ENCODE measurements at places on chromosomes 7 and 10.
A peak's percentile ranks its signal among the peaks of the same experiment; 100 is the strongest.

DNA sequence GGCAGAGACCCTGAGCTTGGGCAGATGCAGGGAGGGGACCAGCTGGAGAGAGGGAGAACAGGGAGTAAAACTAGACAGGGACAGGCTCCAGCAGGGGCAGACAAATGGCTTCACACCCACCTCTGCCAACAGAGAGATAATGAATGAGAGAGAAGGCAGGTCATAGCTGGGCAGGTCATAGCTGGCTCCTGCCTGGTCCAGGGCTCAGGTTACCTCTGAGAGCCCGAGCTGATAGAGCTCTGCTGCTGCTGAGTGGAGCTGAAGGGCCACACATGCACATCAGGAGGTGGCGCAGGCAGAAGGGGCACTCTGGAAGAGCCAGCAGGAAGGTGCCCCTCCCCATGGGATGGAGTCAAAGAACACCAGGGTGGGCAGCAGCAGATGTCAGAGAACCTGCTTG is 154.2 kb downstream of the GFRA1 start:
- no peak overlapping the region for H3K4me3 ChIP-seq
- no peak overlapping the region for H3K27ac ChIP-seq
- no peaks in the 10 kb centered on the region for H3K27me3 ChIP-seq
- no peaks in the 10 kb centered on the region for H3K4me1 ChIP-seq

DNA sequence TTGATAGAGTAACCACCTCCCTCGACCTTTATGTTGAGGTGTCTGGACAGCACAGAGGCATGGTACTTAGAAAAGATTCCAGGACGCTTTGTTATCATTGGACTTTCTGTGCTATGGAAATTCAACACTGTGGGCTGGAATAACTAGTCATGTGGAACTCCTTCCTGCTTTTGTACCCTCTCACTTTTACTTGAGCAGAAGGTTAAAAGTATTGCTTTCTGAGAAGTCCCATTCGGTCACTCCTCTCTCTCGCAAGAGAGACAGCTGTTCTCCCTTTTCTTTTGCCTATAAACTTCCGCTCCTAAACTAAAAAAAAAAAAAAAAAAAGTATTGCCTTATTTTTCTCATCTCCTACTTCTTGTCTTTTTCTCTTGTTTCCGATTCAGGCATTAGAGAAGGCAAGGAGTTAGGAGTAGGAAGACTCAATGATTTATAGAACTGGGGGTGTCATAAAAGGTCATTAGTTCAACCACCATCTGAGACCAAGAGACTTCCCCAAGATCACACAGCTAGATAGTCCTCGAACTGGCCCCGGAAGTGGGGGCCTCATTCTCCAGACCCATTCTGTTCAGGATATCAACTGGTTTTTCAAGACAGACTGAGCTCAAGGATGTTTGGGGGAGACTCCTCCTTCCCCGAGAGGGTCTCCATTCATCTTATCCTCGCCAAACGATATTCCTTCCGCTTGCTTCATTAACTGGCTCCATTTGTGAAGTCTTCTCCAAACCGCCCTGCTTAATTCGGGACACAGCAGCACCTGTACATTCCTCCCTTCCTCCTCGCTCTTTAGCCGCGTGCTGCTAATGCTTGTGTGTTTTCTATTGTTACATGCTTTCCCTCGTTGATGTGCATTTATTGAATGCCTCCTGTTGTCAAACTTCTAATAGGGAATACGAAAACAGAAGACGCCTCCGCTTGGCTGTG is 995 bp upstream of the INPP5F start:
- H3K27ac ChIP-seq, result peak overlapping the region; percentile 94
- no peaks in the 10 kb centered on the region for H3K36me3 ChIP-seq
- peak overlapping the region; percentile 90 for H3K4me3 ChIP-seq
- no peak for DNase-seq

DNA sequence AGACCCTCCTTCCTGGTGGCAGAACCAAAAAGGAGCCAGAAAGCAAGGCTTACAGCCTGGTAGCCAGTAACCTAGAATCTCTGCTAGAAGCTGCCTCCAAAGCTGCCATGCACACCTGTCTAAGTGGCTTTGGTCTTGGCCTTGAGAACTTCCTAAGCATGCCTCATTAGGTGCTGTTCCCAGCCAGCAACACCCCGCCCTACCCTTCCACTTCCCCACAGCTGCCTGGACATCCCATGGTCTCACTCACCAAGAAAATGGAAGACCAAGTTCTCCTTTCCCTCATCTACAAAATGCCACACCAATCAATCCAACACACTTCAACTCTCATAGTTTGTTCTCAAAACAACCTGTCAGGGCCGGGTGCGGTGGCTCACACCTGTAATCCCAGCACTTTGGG is 4.2 kb downstream of the PSAP start:
- no peak overlapping the region for H3K27ac ChIP-seq
- no peaks in the 10 kb centered on the region for H3K36me3 ChIP-seq
- no peaks in the 10 kb centered on the region for H3K27me3 ChIP-seq

DNA sequence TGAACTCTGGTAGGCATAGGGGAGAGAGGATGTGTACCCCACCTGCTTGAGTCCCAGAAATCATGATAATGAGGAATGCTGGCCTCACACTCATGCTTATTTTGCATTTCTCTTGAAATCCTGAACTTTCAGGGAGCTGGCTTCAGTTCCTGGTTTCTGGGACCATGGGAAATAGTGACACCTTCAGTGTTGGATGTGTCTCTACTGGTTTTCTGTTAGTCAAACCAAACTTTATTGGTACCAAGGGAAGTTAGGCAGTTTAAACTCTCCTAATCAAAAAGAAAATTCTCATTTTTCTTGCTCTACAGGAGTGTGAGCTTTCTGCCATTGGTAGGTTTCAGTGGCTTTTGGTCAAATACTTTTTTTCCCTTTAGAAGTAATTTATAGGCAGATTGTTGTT is 11.8 kb upstream of the PCGF5 start:
- no peak overlapping the region for H3K4me3 ChIP-seq
- no peak for DNase-seq
- no peaks in the 10 kb centered on the region for H3K36me3 ChIP-seq
- no peak overlapping the region for H3K27ac ChIP-seq
- no peaks in the 10 kb centered on the region for H3K4me1 ChIP-seq
- H3K27me3 ChIP-seq, result no peaks in the 10 kb centered on the region

DNA sequence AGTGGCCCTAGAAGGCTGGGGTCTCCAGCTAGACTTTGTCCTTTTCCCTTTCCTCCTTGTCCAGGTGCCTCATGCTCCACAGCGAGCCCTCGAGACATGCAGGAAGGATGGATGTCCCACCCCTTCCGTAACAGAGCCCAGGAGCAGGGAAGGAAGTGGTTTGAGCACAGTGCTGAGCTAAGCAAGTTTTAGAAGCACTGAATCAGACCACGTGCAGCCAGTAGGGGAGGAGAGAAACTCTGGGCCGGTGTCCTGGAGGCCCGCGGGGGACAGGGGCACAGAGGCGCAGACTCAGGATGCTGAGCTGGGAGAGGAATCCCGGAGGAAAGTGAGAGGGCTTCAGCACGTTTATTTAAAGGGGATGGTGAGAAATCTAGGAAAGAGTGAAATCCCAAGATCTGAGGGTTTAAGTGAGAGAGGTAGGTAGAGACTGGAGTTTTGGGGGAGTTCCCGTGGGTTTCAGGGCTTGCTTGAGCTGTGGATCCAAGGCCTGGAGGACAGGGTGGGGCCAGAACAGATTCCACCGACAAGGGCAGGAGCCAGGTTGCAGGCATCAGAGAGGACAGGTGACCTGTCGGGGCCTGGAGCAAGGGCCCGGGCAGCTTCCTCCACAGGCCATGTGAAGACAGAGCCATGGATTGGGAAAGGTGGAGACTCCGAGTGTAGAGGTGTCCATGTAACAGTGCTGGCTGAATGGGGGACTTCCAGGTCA is 4.4 kb upstream of the IRF5 start:
- H3K4me3 ChIP-seq, result no peak overlapping the region
- H3K36me3 ChIP-seq, result no peaks in the 10 kb centered on the region
- DNase-seq, result peak; percentile 54
- H3K27me3 ChIP-seq, result no peaks in the 10 kb centered on the region
- no peak overlapping the region for H3K27ac ChIP-seq

GRCh38 chr10:44422570-44423101 is 37.7 kb upstream of the CXCL12 start:
- H3K4me1 ChIP-seq, result no peaks in the 10 kb centered on the region
- no peak overlapping the region for H3K27ac ChIP-seq
- no peaks in the 10 kb centered on the region for H3K27me3 ChIP-seq
- DNase-seq, result no peak

DNA sequence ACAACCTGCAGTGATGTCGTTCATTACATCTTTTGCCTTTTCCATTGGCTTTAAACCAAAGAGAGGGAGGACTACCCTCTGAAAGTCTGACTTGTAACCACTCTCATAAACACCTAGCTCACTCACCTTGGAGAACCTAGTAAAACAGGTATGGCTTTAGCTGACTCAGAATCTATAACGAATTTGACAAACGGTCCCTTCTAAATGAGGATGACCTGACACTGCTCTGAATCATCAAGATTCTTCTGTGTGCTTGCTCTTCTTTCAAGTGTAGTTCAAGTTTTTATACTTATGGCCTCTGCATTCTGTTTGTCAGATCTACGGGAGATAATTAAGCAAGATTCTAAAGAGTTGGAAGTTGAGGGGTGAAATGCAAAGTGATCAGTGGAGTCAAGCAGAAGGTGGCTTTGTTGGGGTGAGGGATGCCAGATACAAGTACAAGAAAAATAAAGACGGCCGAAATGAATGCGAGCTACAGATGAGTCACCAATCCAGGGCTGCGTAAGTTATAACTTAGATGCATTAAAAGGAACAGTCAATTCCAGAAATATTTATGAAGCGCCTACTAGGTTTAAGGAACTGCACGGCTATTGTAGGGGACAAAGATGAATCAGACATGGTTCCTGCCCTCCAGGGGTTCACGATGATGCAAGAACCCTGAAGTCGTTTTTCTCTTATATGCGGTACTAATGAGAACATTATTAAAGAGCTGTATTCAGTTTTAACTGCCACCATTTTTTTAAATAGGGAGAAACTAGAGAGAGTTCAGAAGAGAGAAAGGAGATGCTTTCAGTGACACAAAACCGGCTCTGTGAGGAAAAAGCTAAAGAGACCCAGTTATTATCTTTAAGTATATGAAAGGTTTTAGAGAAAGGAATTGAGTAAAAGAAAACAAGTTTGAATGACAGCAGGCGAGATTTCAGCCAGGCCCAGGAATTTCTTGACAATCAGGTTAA is 6.5 kb downstream of the HIPK2 start:
- H3K27ac ChIP-seq, result peak overlapping the region; percentile 64
- H3K4me3 ChIP-seq, result peak overlapping the region; percentile 25
- H3K36me3 ChIP-seq, result no peaks in the 10 kb centered on the region
- peaks cover 65% of the 10 kb centered on the region for H3K4me1 ChIP-seq
- no peaks in the 10 kb centered on the region for H3K27me3 ChIP-seq

DNA sequence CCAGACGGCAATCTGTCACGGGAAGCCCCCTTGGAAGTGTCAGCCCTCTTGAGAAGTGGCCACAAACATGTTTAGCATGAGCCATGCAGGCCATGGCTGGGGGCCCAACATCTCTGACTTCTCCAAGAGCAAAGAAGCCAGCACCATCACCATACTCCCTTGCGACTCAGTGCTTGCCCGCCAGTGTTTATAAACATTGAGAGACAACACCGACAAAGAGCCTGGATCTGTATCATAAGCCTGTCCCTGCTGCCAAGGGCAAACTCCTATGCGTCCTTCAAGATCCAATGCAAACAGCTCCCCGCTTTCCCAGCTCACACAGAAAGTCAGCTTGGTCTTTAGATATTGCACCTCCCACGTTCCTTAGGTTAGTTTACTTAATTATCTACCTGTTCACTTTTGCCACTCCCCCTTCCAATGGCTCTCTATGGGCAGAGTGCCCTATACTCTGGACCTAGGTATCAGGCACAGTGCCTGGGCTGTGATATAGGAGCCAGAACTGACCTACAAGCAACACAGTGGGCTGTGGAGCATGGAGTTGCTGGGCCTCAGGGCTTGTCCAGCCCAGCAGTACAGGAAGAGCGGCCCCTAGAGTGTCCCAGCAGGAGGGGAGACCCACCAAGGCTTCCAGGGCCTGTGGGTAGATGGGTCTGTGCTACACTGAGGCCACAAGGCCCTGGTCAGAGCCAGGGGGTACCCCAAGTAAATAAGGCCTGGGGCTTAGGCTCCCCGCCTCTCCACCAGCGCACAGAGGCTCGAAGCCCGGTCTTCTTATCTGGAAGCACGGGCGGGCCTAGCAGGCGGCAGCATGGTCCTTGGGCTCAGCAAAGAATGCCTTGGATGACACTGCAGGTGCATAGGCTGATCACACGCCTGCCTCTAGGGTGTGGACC is 37.7 kb downstream of the CAMK2B start:
- no peaks in the 10 kb centered on the region for H3K27me3 ChIP-seq
- no peak overlapping the region for H3K27ac ChIP-seq
- H3K36me3 ChIP-seq, result no peaks in the 10 kb centered on the region

DNA sequence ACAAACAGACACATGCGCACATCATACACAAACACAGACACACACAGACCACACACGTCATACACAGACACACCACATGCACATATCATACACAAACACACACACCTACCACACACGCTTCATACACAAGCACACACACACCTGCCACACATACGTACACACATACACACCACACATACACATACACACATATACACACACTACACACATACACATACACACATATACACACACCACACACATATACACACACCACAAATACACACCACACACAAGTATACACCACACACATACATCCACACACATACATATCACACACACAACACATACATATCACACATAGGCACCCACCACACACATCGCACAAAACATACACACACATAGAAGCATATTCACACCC is 224.7 kb downstream of the SKAP2 start:
- H3K4me1 ChIP-seq, result no peaks in the 10 kb centered on the region
- DNase-seq, result no peak
- H3K27me3 ChIP-seq, result no peaks in the 10 kb centered on the region
- H3K36me3 ChIP-seq, result no peaks in the 10 kb centered on the region

DNA sequence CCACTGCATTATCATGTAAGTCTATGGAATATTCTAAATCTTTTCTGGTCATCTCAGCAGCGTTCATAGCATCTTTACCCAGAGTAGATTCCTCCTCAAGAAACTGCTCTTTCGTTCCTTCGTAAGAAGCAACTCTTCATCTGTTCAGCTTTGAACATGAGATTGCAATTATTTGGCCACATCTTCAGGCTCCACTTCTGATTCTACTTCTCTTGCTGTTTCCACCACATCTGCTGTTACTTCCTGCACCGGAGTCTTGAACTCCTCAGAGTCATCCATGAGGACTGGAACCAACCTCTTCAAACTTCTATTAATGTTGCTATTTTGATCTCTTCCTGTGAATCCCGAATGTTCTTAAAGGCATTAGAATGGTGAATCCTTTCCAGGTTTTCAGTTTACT is 12.7 kb downstream of the CHST12 start:
- H3K27ac ChIP-seq, result no peak overlapping the region
- DNase-seq, result no peak
- H3K36me3 ChIP-seq, result no peaks in the 10 kb centered on the region
- H3K4me3 ChIP-seq, result no peak overlapping the region
- H3K27me3 ChIP-seq, result no peaks in the 10 kb centered on the region

- no peaks in the 10 kb centered on the region for H3K36me3 ChIP-seq
- H3K4me1 ChIP-seq, result no peaks in the 10 kb centered on the region
- H3K27ac ChIP-seq, result no peak overlapping the region
- H3K27me3 ChIP-seq, result no peaks in the 10 kb centered on the region
These were observed 1155.6 kb downstream of the TYW1 start for GRCh38 chr7:68152205-68152604.
